NCI-H1105 (cell line): ENCODE measurements at places on chromosomes 12 and 14.

DNA sequence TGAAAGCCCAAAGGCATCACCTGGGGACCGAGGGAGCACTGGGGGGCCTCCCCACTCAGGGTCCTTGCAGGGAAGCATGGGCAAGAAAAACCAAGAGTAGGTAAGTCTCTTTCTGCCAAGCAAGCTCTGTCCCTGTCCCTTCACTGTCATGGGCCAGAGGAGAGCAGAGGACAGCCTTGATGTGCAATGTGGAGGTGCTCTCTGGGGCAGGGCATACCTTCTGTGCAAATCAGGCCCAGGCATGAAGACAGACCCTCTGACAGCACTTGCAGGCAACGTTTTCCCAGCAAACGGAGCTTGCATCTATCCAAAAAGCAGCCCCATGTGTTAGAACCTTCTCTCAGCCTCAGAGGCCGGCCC is 192.5 kb upstream of the PWP1 start:
- no peak for DNase-seq

DNA sequence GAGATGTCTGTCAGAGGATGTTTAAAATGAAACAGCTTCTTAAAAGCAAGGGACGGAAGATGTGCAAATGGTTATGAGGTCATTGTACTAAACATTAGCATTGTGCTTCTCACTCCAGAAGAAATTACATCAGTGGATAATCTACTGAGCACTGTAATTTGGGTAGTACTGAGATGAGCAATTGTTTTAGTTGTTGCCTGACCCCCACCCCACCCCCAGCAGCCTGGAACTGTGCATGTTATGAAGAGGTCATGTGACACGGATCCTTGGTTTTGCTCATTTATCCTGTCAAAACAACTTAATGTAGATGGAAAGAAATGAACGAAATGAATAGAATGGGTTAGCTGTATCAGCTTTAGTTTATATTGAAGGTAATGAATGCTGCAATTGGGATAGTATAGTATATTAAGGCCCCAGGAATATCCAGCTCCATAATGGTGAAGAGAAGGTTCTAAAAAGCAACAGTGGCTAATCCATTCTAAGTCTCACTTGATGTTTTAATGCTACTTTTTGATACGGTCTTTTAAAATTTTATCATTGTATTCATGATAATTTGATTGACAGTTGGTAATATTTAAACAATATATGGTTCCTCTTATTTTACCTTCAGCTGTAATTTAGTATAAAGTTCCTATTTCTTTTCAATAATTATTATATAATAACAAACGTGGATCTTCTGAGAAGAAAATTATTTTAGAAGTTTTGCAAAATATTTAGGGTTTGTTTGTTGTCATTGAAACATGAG is 58.5 kb downstream of the WNK1 start:
- DNase-seq = no peak

DNA sequence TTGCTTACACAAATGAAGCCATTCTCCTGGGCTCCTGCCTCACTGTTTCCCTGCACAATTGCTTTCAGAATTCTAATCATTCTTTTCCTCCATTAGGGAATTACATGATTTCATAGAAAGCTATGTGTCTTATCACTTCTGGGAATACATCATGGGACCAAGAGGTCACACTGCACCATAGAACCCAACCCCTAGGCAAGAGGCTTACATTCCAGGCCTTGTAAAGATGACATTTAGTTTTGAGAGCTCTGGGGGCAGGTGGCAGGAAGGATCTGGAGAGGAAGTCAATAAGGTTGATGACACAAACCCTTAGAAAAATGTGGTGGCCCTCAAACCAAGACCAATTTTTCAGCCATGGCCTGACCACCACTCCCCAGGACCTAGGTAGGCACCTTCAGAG is 57.1 kb downstream of the NUAK1 start:
- DNase-seq = no peak

DNA sequence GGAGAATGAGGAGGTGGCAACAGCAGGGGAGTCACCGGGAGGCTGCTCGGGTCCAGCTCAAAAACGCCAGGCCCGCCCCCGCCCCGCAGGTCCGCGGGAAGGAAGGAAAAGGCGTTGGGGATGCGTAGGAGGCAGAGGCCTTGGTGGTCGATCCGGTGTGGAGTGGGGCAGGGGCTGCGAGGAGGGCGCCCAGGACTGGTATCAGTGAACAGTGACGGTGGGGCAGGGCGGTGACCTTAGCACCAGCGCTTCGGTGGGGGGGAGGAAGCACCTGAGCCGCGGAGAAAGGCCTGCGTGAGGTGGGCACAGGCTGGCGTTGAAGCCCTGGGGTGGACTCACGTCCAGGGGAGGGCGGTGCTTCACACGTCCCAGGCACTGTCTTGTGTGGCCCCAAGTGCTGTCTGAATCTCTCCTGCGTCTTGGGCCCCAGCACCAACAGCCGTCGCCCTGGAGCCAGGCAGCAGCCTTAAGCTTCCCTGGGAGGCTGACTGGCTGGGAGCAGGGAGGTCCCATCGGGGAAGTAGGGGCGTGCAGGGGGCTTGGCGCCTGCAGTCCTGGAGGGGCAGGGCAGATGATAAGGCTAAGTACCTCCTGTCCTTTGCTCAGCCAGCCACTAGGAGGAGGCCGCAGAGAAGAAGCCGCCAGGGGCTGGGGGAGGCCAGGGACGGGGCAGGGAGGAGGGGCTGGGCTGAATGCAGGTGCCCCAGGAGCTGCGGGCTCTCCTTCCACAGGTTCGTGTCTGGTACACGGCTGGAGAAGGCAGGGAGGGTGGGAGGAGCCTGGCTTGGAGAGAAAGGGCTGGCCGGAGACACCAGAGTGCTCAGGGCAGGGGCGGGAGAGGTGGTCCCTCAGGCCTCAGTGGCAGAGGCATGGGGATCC is 26.5 kb downstream of the ZBTB42 start:
- peak; percentile 83 for DNase-seq

- DNase-seq = no peak
Observed at GRCh38 chr12:3473844-3474243, 17.2 kb upstream of the PRMT8 start.

- DNase-seq = no peak
Observed at GRCh38 chr12:46523863-46524770, 151.5 kb upstream of the SLC38A2 start.

DNA sequence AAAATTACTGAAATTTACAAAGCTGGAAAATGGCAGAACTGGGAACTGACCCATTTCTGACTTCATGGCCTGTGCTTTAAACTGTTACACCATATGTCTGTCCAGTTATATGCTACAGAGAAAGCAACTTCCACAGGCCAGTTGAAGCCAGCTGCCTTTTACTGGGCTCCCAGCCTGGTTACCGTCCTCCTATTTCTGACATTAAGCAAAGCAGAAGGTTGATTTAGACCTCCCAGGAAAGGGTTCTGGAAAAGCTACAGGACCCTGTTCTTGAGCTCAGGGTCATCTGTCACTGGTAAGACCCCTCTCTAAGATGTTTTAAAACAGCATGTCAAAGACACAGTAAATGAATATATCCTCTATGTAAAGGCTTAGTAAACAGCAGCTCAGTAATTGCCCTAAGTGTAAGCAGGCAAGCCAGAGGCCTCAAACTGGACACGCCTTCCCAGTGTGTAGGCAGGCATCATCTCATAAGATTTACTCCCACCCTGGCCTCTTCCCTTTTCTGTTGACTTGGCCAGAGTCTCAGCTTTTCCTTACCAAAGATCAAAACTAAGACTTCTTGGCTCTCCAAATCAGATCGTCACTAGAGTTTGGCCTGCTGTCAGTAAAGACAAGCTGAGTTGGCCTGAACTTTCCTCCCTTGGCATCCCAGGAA is 55.4 kb upstream of the RNU6-8 start:
- DNase-seq = no peak

DNA sequence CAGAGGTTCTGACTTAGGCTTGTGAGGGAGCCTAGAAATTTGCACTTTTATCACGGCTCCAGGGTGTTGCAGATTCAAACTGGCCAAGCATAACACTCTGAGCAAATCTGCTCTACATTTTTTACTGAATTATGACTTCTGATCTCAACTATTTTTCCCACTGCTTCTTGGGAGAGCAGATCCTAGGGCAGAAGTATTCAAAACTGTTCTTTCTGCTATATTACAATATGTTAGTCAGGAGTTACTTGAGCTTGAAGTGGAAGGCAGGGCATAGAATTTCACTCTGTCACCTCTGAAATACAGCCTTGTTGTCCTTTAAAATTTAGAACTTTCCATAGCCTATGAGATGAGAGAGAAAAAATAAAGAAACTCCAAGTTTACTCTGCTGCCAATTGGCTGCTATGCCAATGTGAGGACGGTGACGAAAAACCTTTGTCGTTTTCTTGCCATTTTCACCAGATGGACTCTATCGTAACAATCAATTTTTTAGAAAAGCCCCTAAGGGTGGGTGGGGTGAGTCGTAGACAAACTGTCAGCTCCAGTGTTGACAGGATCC is 16.4 kb upstream of the KERA start:
- DNase-seq = no peak

DNA sequence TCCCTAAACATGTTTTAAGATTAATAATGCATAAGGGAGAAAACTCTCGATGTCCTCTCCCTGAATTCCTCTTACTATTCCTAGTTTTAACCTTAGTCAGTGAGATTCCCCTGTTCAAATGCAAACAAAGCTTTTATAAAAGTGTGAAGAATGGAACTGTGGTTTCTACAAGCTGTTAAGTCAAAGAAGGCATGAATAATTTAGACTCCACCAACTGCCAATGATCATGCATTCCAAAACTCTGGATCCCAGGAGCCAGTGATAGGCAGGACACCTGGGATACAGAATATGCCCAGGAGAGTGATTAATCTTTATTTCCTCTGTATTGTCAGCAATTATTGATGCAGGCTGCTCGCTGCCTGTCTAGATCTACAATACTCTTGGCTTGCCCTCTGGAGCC is 190.3 kb upstream of the ATF7IP start:
- no peak for DNase-seq

DNA sequence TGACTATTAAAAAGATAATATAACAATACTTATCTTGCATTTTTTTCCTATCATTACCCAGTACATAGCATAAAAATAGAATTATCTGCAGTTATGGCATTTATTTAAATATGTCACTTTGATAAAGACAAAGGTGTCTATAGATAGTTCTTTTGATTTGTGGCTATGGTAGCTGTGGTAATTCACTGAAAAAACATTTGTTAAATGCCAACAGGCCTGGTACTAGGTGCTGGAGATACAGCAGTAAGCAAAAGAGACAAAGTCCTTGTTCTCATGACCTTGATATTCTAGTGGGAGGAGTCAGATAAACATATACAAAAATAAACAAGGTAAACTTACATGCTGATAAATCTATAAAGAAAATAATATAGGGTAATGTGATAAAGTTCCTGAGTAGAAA is 44.7 kb downstream of the INSM2 start:
- DNase-seq = no peak

DNA sequence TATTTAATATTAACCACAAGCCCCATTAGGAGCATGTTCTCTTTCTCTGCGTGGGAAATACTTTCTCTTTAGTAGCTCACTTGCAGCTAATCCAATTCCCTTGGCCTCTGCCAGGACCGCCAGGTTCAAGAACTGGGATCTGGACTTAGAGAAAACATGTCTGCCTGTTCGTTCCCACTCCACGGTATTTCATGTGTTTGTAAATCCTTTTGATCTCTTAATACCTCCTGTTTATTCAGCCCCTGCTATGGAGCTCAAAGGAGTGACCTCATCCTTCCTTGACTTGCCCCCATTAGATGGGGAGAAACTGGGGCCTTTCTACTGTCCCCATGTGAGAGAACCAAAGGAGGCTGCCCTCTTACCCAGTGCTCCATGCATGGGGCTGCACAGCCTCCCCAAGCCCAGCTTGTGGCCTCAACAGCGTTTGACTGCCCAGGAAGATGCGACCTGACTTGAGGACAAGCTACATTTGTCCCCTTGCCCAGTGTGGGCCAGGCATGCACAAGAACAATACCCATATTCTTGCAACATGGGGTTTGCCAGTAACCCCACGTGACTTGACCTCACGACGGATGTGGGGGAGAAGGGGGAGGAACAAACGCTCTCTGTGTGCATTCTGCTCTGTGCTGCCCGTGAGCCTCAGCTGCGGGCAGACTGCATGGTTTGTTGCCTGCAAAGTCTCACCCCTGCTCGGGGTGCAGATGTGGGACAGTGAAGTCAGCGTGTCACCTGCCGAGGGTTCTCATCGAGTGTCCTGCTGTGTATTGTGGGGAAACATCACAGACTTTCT is 30.3 kb downstream of the CD9 start:
- DNase-seq = no peak

GRCh38 chr12:62581288-62582064 is 114.8 kb downstream of the MON2 start:
- DNase-seq = no peak

- DNase-seq = no peak
Observed at GRCh38 chr14:93086441-93087055, 29.2 kb downstream of the ITPK1 start.

DNA sequence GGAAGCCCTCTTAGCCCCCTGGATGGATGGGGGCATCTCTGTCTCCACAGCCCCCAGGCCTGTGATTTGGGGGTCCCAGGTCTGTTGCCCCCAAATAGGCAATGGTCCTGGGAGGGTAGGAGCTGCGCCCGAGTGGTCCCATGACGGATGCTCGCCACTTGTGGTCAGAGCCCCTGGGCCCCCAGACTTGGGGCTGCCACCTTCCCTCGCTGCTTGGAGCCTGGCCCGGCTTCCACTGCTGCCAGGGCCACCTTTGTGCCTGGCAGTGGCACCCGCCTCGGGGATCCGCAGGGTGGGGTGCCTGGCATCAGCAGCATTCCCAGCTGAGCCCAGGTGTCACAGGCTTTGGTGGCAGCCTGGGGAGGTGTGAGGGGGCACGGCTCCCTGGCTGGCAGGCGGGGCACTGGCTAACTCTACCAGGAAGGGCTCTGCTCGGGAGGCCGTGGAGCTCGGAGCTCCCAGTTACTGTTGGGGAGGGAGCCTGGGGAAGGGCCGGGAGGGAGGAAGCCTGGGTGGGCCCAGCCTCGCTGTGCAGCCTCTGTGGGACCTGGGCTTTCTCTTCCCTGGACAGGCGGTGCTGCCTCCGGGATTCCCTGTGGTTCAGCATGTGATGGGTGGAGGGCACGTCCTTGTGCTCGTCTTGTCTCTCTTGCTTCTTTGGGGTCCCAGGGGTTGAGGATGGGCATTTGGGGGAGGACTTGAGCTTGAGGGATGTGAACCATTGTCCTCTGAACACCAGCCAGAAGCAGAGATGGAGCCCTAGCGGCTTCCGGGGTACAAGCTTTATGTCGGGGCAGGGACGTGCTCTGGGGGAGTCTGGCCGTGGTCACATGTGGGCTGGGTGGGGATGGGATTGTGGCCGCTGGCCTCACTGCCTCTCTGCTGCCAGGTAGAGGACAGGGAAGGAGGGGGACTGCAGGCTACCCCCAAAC is 5.4 kb downstream of the KIF26A start:
- DNase-seq = no peak

- DNase-seq = peak; percentile 79
Observed at GRCh38 chr12:11649413-11650285, at the start of gene ETV6. Gene ETV6 (plus strand): TSS chr12:11649674. CDS start chr12:11650128, 454 bp downstream.

DNA sequence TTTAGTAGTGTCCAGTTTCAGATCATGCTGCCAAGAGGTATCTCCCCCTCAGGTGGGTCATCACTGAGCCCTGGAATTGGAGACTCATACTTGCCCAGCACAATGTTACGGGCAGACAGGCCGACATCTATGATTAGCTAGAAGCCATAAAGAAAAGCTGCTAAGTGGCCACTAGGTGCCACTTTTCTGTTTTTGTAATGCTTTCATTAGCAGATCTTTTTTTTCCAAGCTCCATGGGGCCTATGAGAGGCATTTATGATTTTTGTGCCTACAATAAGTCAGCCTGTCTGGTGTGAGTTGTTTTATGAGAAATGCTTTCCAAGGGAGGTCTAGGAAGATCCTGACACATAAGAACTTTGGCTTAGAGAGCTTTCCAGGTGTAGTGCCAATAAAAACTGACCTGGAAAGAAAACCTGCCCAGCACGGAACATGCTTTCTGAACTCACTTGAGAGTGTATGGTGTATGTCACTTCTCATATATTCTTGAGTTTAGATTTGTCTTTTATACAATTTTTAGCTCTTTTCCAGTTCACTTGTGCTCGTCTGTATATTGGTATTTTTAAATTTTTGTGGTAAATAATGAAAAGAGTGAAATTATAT is 21.8 kb upstream of the SMCO2 start:
- no peak for DNase-seq
